Activated CD4-positive, alpha-beta memory T cell treated with anti-CD3 and anti-CD28 coated beads for 36 hours (primary cell): ENCODE measurements at places on chromosomes 6 and 20. TPM values are rescaled to one million over a fixed set of nuclear protein-coding genes. Genes with fewer than 3 reads are reported as not detected.

- no peaks in the 10 kb centered on the region for H3K36me3 ChIP-seq
- no peak overlapping the region for H3K27ac ChIP-seq
- DNase-seq = no peak
Observed at GRCh38 chr6:128168244-128168643, 267.4 kb upstream of the THEMIS start.

- H3K27ac ChIP-seq = no peak overlapping the region
- no peaks in the 10 kb centered on the region for H3K27me3 ChIP-seq
- H3K36me3 ChIP-seq = no peaks in the 10 kb centered on the region
Observed at GRCh38 chr20:12673352-12673751, 335.4 kb upstream of the SPTLC3 start.

DNA sequence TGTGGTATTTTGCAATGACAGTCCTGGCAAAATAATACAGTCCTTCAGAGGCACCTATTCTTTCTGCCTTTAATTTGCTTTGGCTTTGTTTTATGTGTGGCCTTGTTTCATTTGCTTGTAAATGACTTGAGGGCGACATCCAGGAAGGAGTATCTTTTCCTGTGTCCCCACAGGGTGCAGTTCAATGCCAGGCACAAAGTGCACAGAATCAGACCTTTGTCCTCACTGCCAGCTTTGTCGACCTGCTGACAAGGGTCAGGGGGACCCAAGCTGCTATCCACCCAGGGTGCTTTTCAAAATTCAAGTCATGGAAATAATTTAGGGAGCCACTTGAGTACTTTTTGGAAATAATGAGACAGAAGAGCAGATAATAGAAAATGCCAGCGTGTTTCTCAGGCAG is 37.0 kb upstream of the CDKN1A start:
- DNase-seq = no peak
- H3K27me3 ChIP-seq = no peaks in the 10 kb centered on the region
- no peak overlapping the region for H3K4me3 ChIP-seq
- H3K36me3 ChIP-seq = no peaks in the 10 kb centered on the region

- H3K27me3 ChIP-seq = no peaks in the 10 kb centered on the region
- H3K27ac ChIP-seq = no peak overlapping the region
- DNase-seq = peak; percentile 49
- peaks cover 5% of the 10 kb centered on the region for H3K4me1 ChIP-seq
Observed at GRCh38 chr6:83055366-83055964, 10.2 kb downstream of the UBE3D start.

DNA sequence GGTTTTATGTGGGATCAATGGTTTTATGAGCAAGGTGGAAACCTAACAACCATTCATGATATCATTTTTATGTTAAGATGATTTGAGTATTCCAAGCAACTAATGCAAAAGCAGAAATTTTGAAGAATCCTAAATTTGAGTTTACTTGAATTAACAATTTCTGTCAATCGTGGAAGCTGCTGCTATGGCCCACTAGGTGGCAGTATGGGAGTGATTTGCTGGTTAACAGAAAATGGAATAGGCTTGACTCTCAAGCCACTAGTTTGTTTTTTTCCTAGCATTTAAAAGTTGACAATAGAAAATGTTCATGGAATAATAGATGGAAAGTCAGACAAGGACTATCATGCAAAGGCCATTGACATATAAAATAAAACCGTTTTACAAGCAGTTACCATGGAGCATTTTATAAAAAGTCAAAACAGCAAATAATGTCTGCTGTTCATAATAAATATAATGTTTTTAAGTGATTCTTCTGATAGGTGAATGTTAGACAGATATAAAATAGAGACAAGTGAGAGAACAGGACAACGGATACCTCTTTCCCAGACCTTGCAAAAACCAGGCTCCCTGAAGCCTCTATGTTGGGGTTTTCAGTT is 43.0 kb upstream of the TMEM200A start:
- H3K4me1 ChIP-seq = peaks cover 4% of the 10 kb centered on the region
- no peak overlapping the region for H3K27ac ChIP-seq
- no peaks in the 10 kb centered on the region for H3K27me3 ChIP-seq
- H3K4me3 ChIP-seq = no peak overlapping the region
- peak; percentile 59 for DNase-seq

DNA sequence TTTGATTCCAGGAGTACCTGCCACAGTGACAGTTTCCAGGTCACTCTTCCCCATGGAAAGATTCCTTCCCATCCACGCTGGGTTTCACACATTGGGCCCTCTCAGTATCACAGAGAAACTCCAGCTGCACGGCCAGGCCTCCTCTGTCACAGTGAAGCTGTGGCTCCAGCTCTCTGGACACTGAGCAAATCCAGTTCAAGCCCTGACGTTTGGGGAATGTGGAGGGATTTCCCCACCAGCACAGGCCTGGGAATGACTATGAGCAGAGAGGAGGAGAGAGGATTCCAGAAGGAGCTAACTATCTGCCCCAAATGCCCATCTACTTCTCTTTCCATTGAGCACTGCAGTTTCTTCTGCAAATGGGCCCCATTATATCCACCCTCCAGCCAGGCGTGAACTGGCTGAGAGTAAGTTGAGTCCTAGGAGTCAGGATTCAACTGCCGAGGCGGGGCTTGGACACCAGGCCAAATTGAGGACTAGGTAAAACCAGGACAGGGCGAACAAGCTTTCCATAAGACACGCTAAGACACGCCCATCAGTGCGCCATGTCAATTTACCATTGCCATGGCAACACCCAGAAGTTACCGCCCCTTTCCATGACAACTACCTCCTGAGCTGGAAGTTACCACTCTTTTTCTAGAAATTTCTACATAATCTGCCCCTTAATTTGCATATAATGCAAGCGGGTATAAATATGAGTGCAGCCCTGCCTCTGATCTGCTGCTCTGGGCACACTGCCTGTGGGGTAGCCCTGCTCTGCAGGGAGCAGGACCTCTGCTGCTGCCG is 9.2 kb upstream of the BNIP5 start:
- peaks cover 4% of the 10 kb centered on the region for H3K27me3 ChIP-seq
- no peak for DNase-seq
- H3K4me1 ChIP-seq = peaks cover under 1% of the 10 kb centered on the region
- H3K27ac ChIP-seq = no peak overlapping the region
- H3K36me3 ChIP-seq = no peaks in the 10 kb centered on the region

- H3K36me3 ChIP-seq = peaks cover 3% of the 10 kb centered on the region
- H3K27ac ChIP-seq = no peak overlapping the region
- H3K4me1 ChIP-seq = no peaks in the 10 kb centered on the region
- H3K27me3 ChIP-seq = peaks cover 8% of the 10 kb centered on the region
- H3K4me3 ChIP-seq = no peak overlapping the region
Observed at GRCh38 chr20:926670-927069, 10.5 kb upstream of the ANGPT4 start.

DNA sequence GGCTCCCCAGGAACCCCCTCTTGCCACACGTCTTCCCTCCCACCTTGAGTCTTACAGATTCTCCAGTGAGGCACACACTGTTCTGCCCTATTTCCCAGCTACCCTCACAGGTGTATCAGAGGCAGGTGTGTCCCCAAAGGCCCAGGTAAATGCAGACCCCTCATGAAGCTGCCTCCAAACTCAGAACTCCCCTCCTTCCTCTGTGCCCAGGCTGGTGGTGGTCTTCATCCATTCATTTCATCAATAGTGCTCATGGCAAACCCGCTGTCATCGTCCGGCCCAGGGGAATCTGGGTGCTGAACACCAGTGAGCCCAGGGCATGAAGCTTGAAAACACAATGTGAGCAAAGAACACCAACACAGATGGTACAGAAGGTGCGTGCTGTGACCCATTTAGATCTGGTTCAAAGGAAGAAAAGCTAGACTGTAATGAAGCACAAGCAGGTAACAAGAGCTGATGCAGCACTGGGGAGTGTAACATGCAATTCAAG is 213.1 kb downstream of the SYNDIG1 start:
- no peaks in the 10 kb centered on the region for H3K36me3 ChIP-seq
- no peak overlapping the region for H3K4me3 ChIP-seq
- H3K27ac ChIP-seq = no peak overlapping the region
- no peak for DNase-seq
- H3K4me1 ChIP-seq = no peaks in the 10 kb centered on the region
- H3K27me3 ChIP-seq = no peaks in the 10 kb centered on the region

GRCh38 chr6:100633096-100633777 is 168.5 kb upstream of the SIM1 start:
- peaks cover 28% of the 10 kb centered on the region for H3K36me3 ChIP-seq
- H3K27ac ChIP-seq = no peak overlapping the region
- H3K4me3 ChIP-seq = no peak overlapping the region
- no peaks in the 10 kb centered on the region for H3K27me3 ChIP-seq

DNA sequence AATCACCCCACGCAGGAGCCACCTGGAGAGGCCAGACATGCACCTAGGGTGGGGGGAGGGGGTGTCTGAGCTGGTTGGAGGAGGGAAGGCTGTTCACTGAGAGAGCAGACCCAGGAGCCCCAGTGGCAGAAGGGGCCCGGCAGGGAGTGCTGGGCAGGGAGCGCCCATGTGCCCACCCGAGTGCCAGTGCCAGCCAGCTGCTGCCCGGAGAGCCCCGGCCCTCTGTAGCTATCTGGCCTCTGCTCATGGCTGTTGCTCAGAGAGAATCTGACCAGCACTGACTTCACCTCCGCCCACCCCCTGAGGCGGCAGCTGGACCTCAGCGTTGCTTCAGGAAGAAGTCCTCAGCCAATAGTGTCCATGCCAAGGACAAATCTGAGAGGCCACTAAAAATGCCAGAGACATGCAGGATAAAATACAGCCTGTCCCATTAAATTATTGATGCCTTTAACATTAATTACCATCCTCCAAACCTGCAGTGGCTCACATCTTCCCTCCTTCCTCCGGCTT is 22.8 kb downstream of the SLC17A9 start:
- no peaks in the 10 kb centered on the region for H3K36me3 ChIP-seq
- DNase-seq = no peak
- no peak overlapping the region for H3K27ac ChIP-seq
- no peak overlapping the region for H3K4me3 ChIP-seq
- H3K4me1 ChIP-seq = peaks cover 33% of the 10 kb centered on the region

GRCh38 chr20:41572010-41572572 is 46.1 kb downstream of the CHD6 start:
- no peak overlapping the region for H3K4me3 ChIP-seq
- H3K27me3 ChIP-seq = no peaks in the 10 kb centered on the region

- no peak overlapping the region for H3K27ac ChIP-seq
- H3K4me3 ChIP-seq = no peak overlapping the region
- peaks cover 39% of the 10 kb centered on the region for H3K27me3 ChIP-seq
- no peak for DNase-seq
- H3K36me3 ChIP-seq = no peaks in the 10 kb centered on the region
- H3K4me1 ChIP-seq = peaks cover 6% of the 10 kb centered on the region
Observed at GRCh38 chr20:1811621-1812498, 83.3 kb upstream of the SIRPA start.

GRCh38 chr20:31617432-31618104 is 12.5 kb downstream of the ID1 start:
- H3K4me3 ChIP-seq = no peak overlapping the region
- H3K36me3 ChIP-seq = no peaks in the 10 kb centered on the region
- no peak for DNase-seq
- no peak overlapping the region for H3K27ac ChIP-seq
- peaks cover 2% of the 10 kb centered on the region for H3K4me1 ChIP-seq
- H3K27me3 ChIP-seq = peaks cover 1% of the 10 kb centered on the region

DNA sequence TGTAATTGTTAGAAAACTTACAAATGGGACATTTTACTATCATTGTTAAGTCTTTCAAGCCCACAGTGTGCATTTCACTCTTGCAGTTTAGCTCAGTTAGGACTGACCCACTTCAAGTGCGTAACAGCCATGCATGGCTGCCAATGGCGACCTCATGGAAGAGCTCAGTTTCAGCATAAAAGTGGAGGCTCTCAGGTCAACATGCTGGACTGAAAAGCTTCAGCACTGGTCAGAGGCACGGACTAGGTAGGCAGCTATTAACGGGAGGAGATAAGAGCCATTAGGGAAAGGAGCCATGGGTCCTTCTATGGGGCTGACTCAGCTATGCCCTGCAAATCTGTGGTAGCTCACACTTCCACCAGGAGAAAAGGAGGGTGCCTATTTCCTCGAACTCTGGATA is 101.8 kb downstream of the TTLL2 start:
- no peaks in the 10 kb centered on the region for H3K4me1 ChIP-seq
- H3K27me3 ChIP-seq = peaks cover 7% of the 10 kb centered on the region
- H3K27ac ChIP-seq = no peak overlapping the region
- DNase-seq = no peak
- no peaks in the 10 kb centered on the region for H3K36me3 ChIP-seq

- no peaks in the 10 kb centered on the region for H3K27me3 ChIP-seq
- peak; percentile 82 for DNase-seq
- H3K36me3 ChIP-seq = no peaks in the 10 kb centered on the region
- H3K4me1 ChIP-seq = peaks cover 17% of the 10 kb centered on the region
Observed at GRCh38 chr6:31180500-31180899, 10.0 kb upstream of the POU5F1 start.

- no peak overlapping the region for H3K27ac ChIP-seq
- no peak overlapping the region for H3K4me3 ChIP-seq
- no peaks in the 10 kb centered on the region for H3K36me3 ChIP-seq
- H3K4me1 ChIP-seq = peaks cover 7% of the 10 kb centered on the region
- no peak for DNase-seq
- H3K27me3 ChIP-seq = peaks cover 5% of the 10 kb centered on the region
Observed at GRCh38 chr6:154306696-154307095, 49.9 kb downstream of the IPCEF1 start.

GRCh38 chr6:53679446-53679933 is 13.9 kb upstream of the KLHL31 start:
- no peaks in the 10 kb centered on the region for H3K36me3 ChIP-seq
- no peak overlapping the region for H3K27ac ChIP-seq
- no peak overlapping the region for H3K4me3 ChIP-seq
- no peak for DNase-seq
- peaks cover 2% of the 10 kb centered on the region for H3K4me1 ChIP-seq
- peaks cover 3% of the 10 kb centered on the region for H3K27me3 ChIP-seq

DNA sequence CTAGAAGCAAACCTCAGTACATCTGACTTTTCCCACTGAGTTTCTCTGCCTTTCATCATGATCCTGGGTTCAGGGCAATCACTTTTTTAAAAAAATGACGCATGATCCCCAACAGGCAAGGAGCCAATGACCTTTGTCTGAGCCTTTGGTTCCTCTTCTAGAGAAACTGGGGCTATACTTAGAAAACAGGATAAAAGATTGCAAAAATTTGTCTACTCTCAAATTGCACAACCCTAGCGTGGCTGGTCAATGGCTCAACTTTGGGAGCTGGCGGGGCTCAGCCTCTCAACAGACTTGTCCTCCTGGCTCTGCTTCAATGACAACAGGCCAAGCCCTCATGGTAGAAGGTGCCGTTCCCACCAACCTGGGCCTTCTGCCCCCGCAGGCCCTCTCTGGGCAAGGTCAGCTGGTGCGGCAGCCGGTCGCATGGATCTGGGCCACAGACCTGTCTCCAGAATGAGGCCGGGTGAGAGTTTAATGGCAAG is 48.7 kb downstream of the PDYN start:
- no peaks in the 10 kb centered on the region for H3K36me3 ChIP-seq
- no peak for DNase-seq
- H3K27me3 ChIP-seq = peaks cover 29% of the 10 kb centered on the region
- H3K4me3 ChIP-seq = no peak overlapping the region
- no peak overlapping the region for H3K27ac ChIP-seq

The NRSN1 gene
- not detected for total RNA-seq

The SMOC2 gene
- total RNA-seq = not detected

The BNIP5 gene
- total RNA-seq = not detected

The NKX2-2 gene
- total RNA-seq = not detected

The SNX21 gene
- 1.8 TPM for total RNA-seq

The ARMH2 gene
- not detected for total RNA-seq

The MUC21 gene
- not detected for total RNA-seq
